NCI-H2029 treated with DMSO at 0.1 percent for 48 hours (cell line): ENCODE measurements at places on chromosomes 3 and 15.

GRCh38 chr3:169505577-169506230, 157.8 kb downstream of the MECOM start:
- DNase-seq = no peak

GRCh38 chr3:15339786-15340215, 7.4 kb upstream of the SH3BP5 start:
- DNase-seq = no peak

GRCh38 chr3:23811919-23812318, 6.2 kb downstream of the UBE2E1 start:
- DNase-seq = no peak

DNA sequence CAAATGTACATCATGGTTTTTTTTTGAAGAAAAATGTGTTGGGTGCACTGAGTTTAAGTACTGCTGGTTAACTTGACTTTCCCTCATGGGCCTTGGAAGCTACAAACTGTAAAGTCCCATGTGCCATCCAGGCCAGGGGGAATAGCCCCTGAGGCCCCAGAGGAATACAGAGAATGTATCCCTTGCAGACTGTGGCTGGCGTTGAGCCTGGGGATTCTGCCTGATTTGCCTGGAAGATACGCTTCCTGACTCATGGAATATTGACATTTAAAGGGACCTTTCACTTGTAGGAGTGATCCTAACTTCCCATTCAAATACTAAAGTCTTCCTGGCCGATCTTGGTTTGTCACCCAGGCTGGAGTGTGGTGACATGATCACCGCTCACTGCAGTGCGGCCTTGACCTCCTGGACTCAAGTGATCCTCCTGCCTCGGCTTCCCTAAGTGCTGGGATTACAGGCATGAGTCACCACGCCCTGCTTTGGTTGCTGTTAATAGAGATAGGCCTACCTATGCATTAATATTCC, 42.0 kb downstream of the ADAMTSL3 start:
- DNase-seq = no peak

GRCh38 chr15:91136386-91136923, 36.4 kb downstream of the SV2B start:
- no peak for DNase-seq

- no peak for DNase-seq
Observed at GRCh38 chr3:195769551-195769950, 42.2 kb downstream of the MUC4 start.

GRCh38 chr3:129224984-129225393, 24.4 kb upstream of the COPG1 start:
- no peak for DNase-seq

- no peak for DNase-seq
Observed at GRCh38 chr3:4411236-4411635, 55.8 kb downstream of the SUMF1 start.

- no peak for DNase-seq
Observed at GRCh38 chr15:25643120-25643519, 204.3 kb upstream of the UBE3A start.

DNA sequence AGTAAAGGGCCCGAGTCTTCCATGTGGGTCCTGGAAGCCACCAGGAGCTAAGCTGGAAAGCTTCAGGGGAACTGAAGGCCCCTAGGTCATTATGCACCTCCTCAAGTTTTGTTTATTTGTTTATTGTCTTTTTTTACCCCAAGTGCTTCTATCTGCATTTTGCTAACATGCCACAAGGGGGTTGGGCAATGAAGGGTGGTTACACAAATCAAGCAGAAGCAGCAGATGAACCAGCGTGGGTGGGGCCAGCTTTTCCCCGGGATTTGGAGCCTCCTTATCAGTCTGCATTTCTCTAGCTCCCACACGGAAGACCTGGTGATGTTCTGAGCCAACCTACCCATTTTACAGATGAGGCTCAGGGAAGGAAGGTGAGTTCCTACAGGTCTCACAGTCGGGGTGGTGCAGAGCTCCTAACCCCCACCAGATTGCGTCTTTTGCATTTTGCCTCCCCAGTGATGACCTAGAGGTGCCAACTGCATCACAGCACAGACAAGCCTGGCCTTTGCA, 16.8 kb downstream of the TMC3 start:
- no peak for DNase-seq

DNA sequence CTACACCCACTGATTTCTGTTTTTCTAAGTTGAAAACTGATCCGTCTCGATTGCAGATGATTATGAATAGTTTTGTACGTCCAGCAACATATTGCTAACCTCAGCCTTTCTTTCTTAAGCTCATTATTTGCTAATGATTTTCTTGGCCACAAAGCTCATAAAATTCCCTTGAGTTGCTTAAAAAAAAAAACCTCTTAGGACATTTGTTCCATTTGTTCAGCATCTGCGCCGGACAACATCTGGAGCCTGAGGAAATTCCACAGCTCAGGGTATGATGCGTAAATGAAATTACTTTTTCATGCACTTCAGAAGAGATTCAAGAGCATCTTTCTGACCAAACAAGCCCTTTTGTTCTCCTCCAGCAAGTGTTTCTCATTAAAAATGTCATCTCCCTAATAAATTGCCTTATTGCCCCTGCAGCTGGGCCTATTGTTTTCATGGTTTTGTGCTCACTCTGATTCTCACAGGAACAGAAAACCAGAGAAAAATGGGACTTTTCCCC, 249.1 kb upstream of the MCTP2 start:
- DNase-seq = no peak

DNA sequence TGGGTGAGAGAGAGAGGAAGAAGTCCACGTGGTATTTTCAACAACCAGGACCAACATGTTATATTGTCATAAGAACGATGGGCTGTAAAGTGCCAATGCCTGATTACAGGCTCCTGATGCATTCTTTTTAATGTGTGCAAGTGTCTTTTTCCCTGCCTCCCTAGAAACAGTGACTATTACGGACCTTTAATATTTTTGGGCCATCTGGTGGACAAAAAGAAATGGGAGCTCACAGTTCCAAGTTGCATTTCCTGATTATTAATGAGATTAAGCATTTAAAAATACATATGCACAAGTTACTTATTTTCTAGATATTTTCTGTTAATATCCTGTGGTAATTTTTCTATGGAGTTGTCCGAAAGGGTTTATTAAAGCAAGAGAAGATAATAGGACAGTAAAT, 530.2 kb downstream of the NR2F2 start:
- no peak for DNase-seq

DNA sequence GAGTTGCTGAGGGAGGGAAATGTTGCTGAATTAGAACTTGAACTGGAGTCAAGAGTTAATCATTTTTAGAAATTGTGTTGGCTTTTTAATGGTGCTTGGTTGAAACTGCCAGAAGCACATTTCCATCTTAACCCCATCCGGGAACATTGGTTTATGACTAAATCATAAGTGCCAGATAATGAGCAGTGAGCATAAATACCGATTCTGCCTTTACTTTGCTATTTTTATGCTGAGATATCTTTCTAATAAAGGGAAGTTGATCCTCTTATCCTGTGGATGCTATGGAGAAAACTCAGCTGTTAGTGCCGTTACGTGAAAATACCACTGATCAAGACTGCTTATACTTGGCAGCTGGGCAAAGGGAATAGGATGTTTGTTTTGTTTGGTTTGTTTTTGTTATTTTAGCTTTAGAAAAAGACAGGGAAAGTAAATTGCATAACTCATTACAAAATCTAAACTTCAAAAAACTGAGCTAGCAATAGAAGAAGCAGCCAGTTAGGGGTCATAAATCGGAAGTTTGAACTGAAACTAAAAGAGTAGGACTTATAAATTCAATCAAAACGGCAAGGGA, 813.1 kb downstream of the NAALADL2 start:
- no peak for DNase-seq

DNA sequence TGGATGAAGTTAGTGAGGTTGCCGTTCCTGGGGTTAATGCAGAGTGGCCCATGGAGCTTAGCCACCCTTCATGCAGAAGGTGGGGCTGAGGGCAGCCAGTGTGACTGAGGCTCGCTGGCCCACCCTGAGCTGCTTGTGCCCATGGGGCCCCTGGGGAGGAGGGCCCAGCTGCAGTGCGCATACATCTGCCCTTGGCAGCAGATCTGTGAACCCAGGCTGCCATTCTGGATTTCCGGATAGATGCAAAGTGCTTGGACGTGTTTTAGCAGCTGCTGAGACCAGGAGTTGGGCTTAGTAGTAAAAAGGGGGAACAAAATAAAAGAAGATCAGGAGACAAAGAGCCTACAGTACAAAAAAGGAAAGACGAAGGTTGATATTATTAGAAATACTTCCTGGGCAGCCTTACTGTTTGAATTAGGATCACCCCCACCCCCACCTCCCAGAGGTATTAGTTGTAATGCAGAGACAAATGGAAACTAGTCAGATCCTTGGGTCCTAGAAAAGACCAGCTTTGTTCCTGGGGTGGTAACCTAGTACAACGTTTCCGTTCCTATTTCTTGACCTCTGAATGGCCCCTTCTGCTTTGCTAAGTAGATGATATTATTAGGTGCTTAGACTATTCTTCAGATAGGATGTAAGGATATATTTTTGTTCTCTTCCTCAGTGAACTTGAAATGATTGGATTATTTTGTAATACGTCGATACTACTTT, 70.2 kb downstream of the IGF1R start:
- DNase-seq = no peak

- DNase-seq = no peak
Observed at GRCh38 chr15:40925495-40925862, 3.7 kb upstream of the DLL4 start.

GRCh38 chr3:31713816-31714215, 181.1 kb downstream of the STT3B start:
- DNase-seq = no peak

GRCh38 chr3:108209579-108209978, 12.6 kb downstream of the IFT57 start:
- no peak for DNase-seq

DNA sequence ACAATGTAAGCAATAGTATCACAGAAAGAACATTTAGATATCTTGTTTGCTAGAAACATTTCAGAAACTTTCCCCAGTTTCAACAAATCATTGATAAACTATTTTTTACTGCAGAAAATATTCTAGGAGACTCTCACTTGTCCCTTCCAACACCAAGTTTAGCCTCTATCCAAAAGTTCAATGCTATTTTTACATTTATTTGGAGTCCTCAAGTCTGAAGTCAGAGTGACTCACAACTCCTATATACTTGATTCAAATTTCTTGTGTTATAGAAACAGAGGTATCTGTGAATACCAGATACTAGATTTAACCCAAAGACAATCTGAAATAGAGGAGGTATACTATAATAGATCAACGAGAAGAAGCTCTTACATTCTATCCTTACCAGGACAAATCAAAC, 49.6 kb downstream of the RFX7 start:
- no peak for DNase-seq

DNA sequence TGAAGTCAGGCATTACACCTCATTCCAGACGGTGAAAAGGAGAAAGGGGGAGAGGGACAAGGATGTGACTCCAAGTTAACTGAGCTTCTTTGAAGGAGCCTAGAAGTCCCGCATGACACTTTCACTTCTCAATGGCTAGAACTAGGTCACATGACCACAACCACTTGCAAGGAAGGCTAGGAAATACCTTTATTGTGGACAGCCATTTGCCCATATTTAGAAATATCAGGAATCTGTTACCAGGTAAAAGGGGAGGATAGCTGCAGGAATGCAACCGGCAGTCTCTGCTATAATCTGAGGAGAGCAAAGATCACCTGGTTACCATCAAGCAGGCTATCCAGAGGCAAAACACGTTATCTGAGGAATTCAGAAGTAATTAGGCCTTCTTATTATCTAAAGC, 28.9 kb upstream of the PXYLP1 start:
- no peak for DNase-seq

DNA sequence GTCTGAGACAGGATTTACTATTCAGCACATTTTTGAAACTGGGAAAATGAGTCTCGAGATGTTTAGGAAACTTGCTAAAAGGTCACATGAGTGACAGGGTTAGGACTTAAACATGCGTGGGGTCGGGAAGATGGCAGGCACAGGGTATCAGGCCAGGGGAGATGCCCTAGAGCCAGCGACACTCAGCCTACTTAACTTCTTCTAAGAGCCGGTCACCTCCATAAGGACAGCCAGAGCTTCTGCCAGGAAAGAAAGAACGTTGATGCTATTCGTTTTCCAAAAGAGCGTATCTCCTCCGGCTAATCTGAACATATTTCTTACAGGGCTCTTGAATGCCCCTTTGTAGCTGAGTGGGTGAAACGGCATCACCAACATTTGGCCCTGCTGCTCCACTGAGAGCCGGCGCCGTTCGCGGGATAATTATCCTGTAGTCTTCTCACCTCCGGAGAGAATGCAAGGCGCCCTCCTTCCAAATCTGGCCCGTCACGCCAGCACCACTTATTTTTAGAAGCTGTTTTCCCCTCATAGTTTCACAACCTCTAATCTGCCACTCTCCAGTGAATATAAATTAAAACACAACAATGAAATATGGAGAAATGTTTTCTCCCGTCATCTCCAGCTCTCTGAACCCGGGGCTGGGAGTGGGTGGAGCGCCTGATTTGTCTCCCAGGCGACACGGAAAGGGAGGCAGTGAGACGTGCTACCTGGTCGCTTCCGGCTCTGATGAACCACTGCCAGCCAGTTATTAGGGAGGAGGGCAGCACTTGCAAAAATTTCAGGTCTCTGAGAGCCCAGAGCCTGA, 58.5 kb downstream of the LIPC start:
- DNase-seq = no peak

DNA sequence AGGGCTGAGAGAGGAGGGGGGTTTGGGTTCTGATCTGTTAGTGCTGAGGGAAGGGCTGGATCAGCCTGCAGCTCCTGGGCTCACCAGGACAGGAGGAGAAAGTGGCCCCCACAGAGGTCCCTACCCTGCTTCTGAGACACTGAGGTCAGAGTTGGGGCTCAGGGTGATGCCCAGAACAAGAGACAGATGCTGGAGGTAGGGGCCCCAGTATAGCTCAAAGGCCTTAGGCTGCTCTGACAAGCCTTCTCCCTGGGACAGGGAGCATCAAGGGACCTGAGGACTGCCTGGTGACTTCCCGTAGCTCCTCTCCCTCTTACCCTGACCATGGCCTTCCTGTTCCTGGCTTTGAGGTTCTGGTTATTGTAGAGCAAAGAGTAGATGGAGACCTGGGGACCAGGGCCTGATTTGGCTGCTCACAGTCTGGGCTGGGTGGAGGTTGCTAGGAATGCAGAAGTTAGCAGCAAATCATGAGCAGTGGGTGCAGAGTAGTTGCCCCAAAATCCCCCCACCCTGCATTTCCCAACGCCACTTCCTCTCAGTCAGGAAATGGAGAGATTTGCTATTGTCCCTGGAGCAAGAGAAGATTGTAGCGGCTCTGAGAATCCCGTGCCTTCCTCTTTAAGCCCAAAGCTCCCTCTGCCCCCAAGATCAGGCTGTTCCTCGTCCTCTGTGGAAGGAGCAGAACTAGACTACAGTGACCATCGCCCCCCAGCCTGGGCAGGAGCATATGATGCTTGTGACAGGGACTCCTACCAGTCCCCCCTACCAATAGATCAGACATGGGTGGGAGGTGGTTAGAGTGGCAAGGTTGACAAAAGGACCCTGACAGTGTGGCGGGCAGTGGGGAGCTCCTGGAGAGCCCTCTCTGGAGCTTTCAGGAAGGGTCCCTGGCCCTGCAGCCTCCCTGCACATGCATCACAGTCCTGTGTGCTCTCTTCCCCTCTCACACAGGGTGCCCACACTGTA, 47.4 kb upstream of the SEC22A start:
- DNase-seq = no peak
